ENCODE measurements at places on chromosomes 2 and 18.

DNA sequence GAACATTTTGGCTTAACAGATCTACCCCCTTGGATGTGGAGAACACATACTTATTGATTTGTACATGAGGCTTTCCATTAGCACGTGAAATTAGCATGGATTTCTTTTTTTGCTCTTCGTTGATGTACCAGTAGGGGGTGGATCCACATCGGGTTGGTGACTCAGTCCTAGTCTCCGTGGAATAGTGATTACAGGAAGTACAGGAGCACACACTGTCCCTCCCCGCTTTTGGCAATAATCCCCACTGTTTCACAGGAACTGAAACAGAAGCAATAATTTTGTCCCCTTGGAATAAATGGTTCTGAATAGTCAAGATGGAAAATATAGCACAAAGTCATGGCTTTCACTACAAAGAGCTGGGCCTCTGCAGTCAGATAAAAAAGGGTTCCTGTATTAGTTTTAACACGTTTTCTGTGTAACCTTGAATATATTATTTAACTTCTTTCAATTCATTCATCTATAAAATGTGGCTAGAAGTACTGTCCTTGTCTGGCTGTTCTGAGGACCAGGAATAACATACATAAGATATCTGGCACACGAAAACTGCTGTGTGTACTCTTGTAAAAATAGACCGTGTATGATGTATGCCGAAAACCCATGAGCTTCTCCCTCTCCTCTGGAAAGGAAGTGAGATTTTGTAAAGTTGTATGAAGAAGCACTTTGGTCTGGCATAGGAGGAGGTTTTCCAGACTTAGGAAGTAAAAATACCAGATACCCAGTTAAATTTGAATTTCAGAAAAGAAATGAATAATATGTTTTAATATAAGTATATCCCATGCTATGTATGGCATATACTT lies 229.2 kb downstream of the GALR1 start:
- H3K27ac ChIP-seq = no peak overlapping the region
- H3K4me3 ChIP-seq = no peak overlapping the region
- no peaks in the 10 kb centered on the region for H3K36me3 ChIP-seq
- no peak for DNase-seq
- H3K27me3 ChIP-seq = no peaks in the 10 kb centered on the region

DNA sequence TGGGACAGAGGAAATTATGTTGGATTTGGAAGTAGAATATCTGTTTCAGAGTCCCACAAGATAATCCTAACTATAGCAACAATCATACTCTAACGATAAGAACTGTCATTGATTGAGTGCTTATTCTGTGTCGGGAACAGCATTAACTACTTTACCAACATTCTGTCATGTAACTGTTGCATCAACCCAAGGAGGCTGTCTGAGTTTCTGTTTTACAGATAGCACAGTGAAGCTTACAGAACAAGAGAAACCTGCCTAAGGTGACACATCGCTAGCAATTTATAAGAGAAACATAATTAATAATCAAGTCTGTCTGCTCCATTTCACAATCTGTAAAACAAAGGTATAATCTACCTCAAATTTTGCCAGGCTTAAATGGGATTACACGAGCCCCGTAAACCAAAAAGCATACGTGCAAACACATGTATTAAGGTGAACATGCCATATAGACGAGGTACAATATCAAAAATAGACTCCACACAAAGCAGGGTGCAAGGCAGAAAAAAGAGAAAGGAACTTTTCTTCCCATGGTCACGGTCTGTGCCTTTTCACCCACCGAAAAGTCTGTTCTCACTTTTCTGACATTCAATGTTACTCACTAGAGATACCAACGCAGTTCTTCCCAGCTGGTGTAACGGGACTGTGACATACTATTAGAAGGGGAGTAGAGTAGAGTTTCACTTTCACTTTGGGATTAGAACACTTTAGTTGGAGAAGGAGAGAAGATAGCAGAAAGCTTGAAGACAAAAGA lies 37.2 kb upstream of the SLC8A1 start:
- H3K4me3 ChIP-seq = peak overlapping the region; percentile 53
- H3K4me1 ChIP-seq = no peaks in the 10 kb centered on the region
- DNase-seq = no peak
- H3K36me3 ChIP-seq = no peaks in the 10 kb centered on the region
- H3K27ac ChIP-seq = no peak overlapping the region

GRCh38 chr2:147850838-147851237 lies 6.0 kb downstream of the ACVR2A start:
- DNase-seq = no peak
- no peaks in the 10 kb centered on the region for H3K36me3 ChIP-seq
- H3K27me3 ChIP-seq = no peaks in the 10 kb centered on the region
- H3K4me1 ChIP-seq = no peaks in the 10 kb centered on the region

DNA sequence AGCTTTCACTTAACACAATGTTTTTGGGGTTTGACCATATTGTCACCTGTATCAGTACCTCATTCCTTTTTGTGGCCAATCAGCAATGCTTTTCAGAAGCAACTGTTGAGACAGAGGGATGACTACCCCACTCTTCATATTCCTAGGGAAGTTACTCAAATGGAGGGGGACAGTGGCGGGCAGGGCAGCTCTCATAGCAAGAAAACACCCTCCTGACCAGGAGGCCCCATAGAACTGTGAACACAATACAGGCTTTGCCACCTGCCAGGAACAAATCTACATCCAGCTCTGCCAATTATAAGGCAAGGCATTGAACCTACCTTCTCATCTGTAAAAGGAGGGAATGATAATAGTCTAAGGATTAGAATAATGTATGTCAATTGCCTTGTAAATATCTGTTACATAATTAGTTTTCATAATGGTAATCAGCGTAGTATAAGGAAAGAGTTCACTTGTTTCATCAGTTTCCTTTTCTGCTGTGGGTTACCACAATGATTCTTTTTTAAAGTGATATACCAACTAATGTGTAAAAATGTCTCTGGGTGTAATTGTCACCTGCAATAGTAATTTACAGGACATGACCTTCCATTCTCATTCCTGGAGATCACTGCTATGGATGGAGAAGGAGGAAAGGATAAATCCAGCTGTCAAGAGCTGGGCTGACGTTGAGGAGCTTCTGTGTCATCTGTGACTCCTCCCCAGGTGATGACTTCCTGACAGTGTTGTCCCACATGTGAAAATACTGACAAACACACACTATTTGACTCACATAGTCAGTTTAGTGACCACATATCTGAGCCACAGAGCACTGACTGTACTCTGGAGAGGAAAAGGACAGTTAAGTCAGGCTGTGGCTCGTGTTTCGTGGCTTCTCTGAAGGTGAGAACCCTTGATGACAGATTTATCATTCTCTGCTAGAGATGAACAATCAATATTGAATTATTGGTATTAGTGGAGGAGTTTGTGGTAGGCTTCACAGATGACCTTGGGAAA lies 13.5 kb downstream of the ALPK2 start:
- H3K36me3 ChIP-seq = no peaks in the 10 kb centered on the region
- H3K4me3 ChIP-seq = no peak overlapping the region

DNA sequence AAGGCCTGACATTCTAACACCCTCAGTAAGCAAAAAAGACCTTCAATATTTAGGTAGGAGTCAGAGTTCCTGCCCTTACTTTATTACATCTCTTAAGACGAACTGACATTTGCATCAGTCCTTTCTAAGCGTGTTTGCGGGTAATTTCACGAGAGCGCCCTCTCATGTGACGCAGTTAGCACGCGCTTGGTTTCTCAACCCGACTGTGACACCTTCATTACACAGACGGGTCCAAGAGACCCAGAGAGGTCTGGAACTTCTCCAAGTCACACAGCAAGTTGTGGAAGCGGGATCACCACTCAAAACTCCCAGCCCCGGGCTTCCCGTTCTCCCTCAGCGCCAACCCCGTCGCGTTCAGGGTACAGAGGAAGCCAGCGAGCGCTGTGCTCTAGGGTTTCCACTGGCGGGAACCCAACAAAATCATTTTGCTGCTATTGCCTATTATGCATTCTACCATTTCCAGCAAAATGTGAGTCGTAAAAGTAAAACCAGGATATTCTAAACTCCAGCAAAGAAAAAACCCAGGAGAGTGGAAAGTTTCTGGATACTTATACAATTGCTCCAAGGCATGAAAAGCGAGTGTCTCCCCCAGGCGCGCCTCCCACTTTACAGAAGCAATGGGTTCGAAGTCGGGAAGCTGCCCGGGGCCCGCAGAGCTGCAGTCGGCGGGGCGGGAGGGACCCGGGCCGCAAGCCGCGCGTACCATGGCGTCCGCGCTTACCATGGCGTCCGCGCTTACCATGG lies 601 bp downstream of the ENOSF1 start:
- DNase-seq = peak; percentile 89
- H3K27me3 ChIP-seq = no peaks in the 10 kb centered on the region
- peak overlapping the region; percentile 97 for H3K4me3 ChIP-seq
- no peaks in the 10 kb centered on the region for H3K4me1 ChIP-seq
- H3K27ac ChIP-seq = peak overlapping the region; percentile 82

DNA sequence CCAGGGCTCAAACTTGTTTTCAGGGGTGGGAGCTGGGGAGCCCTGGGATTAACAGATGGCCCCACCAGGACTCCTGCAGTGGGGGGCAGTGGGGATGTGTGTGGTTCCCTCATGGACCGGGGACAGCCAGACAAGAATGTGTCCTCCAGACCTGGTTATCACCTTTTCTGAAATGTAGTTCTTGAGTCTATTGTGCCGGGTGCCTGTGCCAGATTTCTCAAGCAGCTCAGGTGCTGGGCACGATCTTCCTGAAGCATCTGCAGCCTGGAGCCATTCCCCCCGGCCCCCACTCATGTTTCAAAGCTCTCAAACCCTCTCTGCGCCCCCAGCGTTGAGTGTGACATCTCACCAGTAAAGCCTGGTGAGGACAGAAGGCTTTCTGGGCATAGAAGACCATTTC lies 48.4 kb upstream of the HAAO start:
- no peak for DNase-seq
- H3K27me3 ChIP-seq = no peaks in the 10 kb centered on the region
- H3K4me3 ChIP-seq = no peak overlapping the region

Measured in ascending aorta (tissue), 2 donors.